CD4-positive, alpha-beta T cell treated with Interleukin-4 for 4 hours (primary cell): ENCODE measurements at places on chromosomes 1 and 21.

DNA sequence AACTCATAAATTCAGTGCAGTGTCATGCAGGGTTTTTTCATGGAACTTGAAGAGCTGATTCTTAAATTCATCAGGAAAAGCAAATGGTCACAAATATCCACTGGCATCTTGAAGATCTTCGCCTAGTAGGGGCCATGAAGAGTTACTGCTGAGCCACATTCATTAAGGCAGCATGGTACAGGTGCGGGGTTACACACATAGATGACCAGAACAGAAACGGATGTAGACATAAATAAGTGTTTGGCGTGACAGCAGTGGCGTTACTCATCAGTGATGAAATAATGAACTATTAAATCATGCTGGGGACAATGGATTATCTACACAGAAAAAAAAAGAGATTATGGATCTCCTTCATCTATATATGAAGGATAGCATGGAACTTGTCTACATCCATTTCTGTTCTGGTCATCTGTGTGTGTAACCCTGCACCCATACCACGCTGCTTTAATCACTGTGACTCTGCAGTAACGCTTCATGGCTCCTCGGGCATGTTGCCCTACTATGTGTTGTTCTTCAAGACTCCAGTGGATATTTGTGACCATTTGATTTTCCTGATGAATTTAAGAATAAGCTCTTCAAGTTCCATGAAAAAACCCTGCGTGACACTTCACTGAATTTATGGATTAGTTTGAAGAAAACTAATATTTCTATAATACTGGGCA, 161.3 kb downstream of the GALNT2 start:
- DNase-seq = no peak

DNA sequence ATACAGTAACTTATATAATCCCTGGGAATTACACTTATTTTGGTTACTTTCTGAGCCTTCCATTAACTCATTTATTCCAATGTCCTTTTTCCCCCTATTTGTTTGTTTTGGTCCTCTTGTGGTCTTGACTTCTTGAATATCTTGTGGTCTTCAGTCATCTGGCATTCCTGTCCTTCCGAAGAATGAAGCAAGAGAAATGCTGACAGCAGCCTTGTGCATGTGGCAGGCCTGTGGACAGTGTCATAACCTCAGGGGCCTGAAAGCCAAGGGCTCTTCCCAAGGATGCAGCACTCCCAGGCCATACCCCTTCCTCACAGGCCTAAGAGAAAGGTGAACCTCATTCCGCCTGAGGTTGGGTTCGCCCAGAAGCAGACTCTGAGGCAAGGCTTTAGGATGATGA, 470.2 kb downstream of the DISC1 start:
- DNase-seq = no peak

- DNase-seq = no peak
Observed at GRCh38 chr1:160209321-160210046, 4.3 kb downstream of the PEA15 start.

- peak; percentile 49 for DNase-seq
Observed at GRCh38 chr1:197924516-197925123, 7.4 kb downstream of the LHX9 start.

DNA sequence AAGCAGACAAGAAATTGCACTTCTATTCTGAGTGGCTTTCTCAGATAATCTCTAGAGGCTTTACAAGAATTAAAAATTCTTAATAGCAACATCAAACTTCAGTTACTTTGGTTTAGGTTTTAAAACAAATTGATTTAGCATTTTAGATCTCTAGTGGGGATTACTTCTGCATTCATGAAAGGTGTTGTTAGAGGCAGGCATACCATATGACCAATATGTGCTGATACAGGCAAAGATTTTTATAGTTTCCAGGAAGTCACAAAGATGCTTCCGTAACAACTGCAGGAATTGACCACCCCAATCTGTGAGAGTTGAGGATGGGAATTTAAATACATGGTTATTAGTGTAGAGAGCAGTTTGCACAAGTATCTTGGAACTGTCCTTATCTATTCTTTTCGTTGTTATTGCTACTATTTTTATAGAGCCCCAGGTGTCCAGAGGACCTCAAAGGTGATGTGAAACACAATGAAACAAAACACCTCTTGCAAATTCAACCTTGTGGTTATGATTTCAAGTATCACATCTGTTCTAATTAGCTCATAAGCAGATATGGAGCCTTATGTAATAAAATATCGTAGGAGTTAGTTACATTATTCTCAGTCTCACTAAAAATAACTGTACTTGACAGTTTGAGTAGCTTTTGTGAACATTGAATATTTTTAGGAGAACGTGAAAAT, 512.7 kb upstream of the ADGRL4 start:
- DNase-seq = no peak

DNA sequence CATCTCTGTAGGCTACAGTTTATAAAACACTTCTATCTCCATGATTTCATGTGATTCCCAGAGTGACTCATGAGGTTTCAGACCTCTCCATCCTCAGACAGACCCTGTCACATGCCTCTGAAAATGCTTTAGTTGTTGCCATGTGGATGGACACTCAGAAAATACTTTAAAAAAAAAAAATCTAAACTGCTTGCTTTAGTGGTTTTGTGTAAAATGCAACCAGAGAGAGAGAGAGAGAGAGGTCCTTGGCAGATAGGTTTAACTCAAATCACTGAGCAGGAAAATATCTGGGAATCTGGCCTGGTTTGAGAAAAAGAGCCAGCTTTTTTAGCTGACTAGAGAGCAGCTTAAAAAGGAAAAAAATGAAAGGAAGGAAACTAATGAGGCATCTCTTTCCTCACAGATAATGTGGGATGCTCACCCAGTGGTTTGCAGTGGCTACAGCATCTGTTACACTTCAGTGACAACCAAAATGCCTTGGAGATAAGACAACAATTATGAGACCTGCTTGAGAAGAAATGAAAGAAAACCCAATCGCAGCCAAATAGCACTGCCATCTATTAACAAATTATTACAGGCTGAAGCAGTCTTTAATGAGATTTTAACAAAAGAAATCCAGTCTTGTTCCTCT, 54.6 kb upstream of the SYT14 start:
- DNase-seq = no peak

DNA sequence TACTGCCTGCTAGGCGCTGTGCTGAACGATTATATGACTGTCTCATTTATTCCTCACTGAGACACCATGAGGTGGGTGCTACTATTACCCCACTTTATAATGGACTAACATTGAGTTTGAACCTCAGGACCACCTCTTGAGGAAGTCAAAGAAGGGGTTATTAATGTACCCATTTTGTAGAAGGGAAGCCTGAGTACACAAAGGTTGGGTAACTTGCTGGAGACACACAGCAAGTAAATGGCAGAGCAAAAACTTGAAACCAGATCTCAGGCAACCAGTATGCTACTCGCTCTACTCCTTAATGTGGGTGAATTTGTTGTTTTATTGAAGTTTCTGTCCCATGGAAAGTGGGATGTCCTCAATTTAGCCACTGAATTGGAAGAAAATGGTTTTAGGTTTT, 30.1 kb downstream of the KCNA10 start:
- DNase-seq = no peak

- peak; percentile 54 for DNase-seq
Observed at GRCh38 chr21:42818328-42818749, 61.0 kb downstream of the WDR4 start.

- no peak for DNase-seq
Observed at GRCh38 chr21:41526478-41527087, 18.6 kb upstream of the TMPRSS2 start.

GRCh38 chr1:109643385-109644230, 12.3 kb upstream of the GSTM4 start:
- peak; percentile 83 for DNase-seq

- DNase-seq = no peak
Observed at GRCh38 chr21:25489673-25490072, 117.6 kb downstream of the MRPL39 start.

GRCh38 chr1:214123061-214123784, 135.4 kb downstream of the PROX1 start:
- DNase-seq = peak; percentile 4

DNA sequence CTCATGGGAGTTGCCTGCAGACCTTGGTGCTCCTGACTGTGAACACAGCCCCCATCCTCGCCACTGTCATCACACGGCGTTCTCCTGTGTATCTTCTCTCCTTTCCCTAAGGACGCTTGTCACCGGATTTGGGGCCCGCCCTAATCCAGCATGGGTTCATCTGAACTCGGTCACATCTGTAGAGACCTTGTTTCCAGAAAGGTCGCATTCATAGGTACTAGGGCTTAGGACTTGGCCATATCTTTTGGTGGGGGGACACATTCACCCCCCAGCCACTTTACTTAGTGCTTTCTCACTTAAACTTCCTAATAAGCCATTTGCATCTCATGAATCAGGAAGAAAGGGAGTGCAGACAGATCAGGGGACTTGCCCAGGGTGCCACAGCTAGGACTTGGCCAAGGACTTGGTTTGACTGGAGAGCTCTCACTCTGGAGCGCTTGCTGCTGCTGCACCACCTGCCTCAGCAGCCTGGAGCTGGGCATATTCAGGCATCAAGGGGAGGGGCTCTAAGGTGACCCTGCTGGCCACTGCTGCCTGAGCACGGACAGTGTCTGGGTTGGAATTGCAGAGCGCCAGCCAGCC, 9.7 kb downstream of the NPPA start:
- DNase-seq = no peak

DNA sequence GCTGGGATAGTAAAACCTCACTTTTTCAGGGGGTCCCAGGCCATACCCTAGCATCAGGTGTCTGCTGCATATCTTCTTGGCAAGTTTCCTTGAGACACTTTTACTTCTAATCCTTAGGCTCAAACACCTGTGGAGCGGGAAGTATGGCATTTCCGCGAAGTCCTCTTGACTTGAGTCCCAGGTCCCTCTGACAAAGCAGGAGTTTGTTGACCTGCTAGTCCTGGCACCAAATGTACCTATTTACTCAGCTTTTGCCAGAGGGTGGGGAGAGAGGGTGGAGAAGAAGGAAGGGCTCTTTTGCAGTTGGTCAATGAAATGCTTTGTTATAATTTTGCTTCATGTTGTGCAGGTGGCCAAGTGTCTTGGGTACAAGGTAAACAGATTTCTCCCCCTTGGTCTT, 59.7 kb downstream of the CLIC6 start:
- DNase-seq = no peak

DNA sequence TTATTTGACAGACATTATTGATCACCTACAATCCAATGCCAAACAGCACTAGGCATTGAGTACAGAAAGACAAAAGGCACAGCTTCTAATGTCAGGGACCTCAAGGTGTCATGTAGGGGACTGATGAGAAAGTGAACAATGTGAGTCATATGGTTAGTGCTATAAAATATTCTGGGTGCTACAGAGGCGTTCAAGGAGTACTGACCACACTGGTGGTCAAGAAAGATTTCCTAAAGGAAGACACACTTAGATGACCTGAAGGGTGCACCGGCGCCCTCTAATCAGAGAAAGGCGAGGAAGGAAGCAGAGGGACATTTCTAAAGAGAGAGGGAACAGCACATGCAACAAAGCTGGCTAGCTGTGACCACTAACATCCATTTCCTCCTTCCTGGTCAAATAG, 64.9 kb upstream of the F3 start:
- DNase-seq = no peak

GRCh38 chr1:37477198-37477931, 3.0 kb downstream of the ZC3H12A start:
- DNase-seq = peak; percentile 94

- no peak for DNase-seq
Observed at GRCh38 chr1:57300186-57300585, 123.7 kb downstream of the DAB1 start.

DNA sequence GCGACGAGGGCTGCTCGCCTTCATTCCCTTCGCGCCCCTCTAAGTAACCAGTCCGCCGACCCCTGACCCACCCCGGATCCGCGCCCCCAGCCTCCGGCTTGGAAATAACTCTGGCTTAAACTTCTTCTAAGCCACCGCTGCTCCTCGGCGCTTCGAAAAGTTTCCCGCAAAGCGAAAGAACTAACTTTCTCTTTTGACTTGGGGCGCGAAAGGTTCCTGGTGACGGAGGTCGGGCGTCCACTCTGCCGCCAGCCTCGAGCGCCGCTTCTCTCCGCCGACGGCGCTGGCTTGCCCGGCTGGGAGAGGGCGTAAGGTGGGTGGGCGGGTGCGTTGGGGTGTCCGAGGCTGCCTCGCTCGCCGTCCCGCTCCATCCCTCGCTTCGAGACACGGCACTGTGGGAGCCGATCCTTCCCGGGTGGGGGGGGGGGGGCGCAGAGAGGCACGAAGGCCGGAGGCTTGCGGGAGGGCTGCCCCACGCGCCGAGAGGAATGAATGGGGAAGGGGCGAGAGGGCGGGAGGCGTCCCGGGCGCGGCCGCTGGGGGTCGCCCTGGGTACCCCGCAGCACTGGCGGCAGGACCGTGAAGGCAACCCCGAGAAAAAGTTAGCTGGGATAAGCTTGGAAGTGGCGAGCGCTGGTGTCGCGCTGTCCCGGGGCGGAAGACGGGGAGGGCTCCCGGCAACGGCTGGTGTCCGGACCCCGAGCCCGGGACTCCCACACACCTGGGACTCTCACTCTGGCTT, 569 bp downstream of the ATF3 start:
- peak; percentile 41 for DNase-seq

GRCh38 chr1:62514746-62515423, 78.0 kb downstream of the USP1 start:
- no peak for DNase-seq

DNA sequence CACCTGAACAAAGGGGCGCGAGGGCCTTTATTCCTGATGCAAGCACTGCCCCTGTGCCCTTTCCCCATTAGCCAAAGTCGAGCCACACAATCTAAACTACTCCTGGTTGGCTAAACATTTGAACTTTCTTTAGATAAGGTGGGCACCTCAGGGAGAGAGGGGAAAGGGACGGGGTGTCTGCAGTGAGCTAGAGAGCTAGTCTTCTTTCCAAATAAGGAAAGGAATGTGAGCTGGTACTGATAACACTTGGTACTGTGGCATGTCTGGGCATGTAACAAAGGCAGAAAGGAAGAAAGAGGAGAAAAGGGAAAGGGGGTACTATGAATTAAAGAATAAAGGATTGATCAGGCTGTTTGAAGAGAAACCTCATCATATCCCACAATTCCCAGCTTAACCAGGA, 62.8 kb downstream of the OVGP1 start:
- no peak for DNase-seq

DNA sequence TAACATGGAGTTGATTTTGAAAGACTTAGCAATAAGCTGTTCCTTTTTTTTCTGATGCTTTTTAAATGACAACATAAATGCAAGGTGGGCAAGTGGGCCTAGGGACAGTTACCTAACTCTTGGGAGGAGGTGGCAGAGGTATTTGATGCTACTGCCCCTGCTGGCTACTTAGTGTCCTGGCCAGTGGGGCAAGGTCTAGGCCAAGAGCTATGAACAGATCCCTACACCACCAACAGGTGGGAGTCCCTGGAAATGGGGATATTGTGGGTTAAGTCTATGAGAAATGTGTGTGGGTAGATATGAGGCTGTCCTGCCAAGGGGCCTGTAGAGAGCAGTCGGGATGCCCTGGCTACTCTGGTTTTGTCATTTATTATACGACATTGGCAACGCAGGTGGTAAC, 31.3 kb upstream of the B3GALT5 start:
- DNase-seq = no peak

- DNase-seq = no peak
Observed at GRCh38 chr1:53415432-53415831, 43.8 kb upstream of the DMRTB1 start.

GRCh38 chr1:28592321-28593071, 431 bp downstream of the RAB42 start:
- DNase-seq = no peak
